Stimulated activated CD8-positive, alpha-beta memory T cell treated with anti-CD3 and anti-CD28 coated beads, Interleukin-4, amount 100 ng/mL, for 1 hour (primary cell): ENCODE measurements at places on chromosomes 5 and 9.

- no peak for DNase-seq
These were observed 849 bp upstream of the IFT74 start for GRCh38 chr9:26955222-26955903.

GRCh38 chr9:133378408-133378962 is 2.3 kb downstream of the STKLD1 start:
- no peak for DNase-seq

- no peak for DNase-seq
These were observed 163.2 kb downstream of the ARRDC3 start for GRCh38 chr5:91219803-91220371.

DNA sequence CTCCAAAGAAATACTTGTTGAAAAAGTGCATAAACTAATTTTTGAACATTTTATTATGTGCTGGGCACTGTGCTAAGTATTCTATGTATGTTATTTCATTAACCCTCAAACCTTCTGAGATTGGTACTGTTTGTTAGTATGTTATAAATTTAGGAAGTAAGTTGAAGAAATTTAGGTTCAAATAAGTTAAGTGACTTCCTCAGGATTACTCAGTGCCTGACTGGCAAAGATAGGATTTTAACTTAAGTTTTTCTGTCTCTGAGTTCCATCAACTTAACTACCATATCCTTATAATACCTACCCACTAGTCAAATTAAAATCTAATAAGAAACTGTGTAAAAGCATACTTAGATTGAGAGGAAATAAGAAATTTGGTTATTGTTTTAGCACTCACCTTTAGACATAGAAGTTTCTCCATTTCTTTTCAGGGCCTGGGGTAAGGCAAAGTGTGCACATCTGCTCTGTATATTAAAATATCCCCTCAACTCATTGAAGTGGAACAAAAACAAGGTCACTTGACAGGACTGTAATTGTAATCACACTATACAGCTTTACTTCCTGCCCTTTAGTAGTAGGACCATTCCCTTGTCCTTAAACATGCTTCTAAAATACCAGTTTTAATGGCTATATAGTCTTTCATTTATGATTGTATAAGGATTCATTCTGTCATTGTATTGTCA is 15.2 kb downstream of the TGFBR1 start:
- no peak for DNase-seq

GRCh38 chr9:128113526-128114325 is 13.8 kb downstream of the PTGES2 start:
- no peak for DNase-seq

DNA sequence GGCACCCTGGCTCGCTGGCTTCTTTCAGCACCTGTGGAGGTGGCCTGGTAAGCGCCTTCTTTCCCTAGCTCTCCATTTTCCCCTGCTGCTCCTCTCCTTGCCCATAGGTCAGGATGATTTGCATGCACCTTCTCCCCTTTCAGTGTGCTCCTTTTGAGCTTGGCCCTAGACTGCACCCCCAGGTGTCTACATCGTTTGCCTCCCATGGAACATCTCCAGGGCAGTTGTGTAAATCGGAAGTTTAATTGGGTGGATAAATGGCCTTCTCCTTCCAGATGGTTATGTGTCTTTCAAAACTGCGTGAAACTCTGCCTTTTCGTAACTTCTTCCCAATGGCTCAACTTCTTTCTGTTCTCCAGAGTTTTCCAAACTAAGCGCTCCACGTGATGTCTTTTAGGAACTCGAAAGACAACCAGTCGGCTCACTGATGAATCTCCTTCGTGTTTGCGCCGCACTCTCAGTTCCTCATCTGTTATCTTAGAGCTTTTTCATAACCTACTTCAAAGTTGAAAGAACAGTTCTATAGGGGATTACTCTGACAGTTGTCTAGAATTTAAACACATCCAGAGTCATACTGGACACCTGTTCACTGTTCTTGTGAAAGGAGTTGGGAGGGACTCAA is 1.7 kb downstream of the ADAMTS19 start:
- DNase-seq, result no peak

DNA sequence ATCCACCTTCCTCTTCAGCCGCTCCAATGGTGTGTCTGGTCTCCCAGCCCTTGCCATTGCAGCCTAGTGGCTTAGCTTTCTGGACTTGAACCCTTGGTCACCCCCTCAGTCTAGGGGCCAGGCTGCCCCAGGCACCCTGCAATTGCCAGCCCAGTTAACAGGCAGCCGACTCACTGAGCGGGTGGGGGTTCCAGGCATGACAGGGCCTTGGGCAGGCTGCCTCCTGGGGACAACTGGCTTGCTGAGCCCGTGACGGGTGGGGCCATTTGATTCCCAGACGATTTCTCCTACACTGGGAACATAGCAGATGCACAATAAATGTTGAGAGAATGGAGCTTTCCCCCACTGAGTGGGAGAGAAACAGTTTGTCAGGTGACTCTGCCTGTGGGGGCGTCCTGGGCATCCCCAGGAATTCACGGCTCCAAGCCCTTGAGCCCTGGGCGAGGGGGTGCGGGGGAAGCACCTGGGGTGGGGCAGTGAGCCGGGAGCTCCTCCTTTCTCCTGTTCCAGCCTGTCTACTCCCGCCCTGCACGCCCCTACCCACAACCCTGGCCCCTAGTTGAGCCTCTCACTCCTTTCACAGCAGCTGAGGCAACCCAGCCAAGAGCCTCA is 12.6 kb upstream of the AQP7 start:
- DNase-seq, result no peak

DNA sequence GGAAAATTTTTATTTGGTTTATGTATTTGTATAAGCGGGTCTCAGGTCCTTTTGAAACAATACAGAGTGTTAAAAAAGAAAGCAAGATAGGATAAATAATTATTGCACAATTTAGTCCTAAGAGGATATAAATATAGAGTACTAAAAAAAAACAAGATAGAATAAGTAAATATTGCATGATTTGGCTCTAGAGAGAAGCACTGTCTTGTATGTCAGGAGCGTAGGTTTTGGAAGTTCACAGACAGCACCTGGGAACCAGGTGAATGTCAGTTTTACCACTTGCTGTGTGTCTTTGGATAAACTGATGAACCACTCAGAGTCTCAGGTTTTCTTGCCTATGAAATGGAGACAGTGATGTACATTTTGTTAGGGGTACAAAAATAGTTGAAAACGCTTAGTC is 266.2 kb upstream of the ADAMTSL1 start:
- DNase-seq, result no peak

DNA sequence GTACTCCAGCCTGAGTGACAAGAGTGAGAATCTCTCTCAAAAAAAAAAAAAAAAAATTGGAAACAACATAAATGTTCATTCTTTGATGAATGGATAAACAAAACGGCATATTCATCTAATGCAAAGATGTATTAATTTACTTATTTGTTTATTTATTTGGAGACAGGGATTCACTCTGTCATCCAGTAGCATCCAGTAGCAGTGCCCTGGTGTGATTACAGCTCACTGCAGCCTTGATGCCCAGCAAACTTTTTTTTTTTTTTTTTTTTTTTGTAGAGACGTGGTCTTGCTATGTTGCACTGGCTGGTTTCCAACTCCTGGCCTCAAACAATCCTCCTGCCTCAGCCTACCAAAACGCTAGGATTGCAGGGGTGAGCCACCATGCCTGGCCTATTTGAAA is 24.4 kb downstream of the OR2V2 start:
- DNase-seq, result no peak

- DNase-seq, result no peak
These were observed 39.1 kb downstream of the CTNNA1 start for GRCh38 chr5:138792195-138792790.

- no peak for DNase-seq
These were observed 490 bp downstream of the ICE1 start for GRCh38 chr5:5422819-5423515.

- DNase-seq, result no peak
These were observed 24.7 kb upstream of the TMEM171 start for GRCh38 chr5:73095564-73096238.

DNA sequence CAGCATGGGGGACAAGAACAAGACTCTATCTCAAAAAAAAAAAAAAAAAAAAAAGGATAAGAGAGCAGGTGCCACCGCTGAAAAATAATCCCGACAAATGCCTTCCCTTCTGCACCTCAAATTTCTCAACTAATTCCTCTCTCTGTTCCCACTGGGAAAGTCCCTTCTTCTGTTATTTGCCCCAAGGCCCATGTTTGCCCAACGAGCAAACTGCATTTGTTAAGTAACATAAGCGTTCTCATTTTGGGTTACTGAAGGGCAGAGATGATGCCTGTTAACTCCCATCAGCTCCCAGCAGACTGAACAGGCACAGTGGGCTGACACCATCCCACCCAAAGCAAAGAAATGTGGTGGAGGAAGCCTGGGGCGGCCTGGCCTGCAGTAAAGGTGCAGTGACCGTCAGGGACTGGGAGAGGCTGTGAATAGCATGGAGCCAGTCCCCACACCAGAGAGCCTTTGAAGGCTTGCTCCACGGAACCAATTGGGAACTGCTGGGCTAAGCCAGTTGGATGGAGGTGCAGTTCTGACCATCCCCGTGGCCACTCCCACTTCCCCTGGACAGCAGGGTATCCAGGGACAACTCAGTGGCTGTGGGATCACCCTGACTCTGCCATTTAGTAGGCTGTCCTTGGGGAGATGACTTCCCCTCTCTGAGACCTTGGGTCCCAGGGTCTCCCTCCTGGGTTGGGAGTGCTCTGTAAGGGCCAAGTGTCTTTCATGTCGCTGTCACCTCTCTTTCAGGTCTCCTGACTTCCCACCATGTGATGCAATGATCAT is 149.7 kb upstream of the IER5L start:
- no peak for DNase-seq

DNA sequence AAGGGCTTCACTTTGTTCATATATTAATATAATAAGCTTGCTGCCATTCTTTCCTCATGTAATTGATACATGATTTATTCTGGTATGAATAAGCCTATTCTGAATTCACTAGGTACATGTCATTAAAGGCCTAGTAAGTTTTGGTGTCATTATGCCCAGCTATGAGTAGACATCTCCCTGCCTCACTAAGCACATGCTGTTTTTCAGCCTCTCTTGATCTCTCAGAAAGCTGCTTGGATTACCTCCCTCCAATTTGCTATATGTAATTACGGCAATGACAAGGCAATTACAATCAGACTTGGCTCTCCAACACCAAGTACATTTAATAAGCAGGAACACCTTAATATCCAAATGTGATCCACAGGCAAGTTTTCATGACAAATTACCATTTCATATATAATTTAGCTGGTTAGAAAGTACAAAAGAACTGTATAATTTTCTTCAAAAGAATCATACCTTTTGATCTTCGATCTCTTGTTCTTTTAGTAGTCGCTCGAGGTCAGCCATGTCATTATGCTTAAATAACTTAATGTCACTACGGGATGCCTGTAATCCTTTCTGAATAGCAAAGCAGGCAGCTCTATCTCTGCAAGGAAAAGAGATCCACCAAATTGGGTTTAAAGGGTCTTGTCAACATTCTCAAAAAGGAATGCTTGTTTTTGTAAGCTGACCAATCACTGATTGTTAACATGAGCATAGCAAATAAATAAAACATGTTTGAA is 56.3 kb downstream of the SPTLC1 start:
- DNase-seq, result no peak

DNA sequence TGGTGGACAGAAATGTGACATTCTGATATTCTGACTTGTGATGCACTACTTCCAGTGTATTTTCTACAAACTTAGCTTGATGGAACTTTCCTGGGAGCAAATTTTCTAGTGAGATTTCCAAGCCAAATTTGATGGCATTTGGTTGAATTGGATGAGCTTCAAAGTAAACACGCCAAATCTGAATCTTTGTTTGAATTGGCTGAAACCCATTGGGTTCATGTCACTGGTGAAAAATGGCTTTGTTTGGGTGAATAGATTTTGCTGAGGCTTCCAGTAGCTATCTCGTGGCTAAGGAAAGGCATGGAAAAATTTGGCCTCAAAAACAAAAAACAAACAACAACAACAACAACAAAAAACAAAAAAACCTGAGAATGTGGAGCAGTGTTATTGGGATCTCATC is 271.1 kb upstream of the RPS23 start:
- DNase-seq, result no peak

DNA sequence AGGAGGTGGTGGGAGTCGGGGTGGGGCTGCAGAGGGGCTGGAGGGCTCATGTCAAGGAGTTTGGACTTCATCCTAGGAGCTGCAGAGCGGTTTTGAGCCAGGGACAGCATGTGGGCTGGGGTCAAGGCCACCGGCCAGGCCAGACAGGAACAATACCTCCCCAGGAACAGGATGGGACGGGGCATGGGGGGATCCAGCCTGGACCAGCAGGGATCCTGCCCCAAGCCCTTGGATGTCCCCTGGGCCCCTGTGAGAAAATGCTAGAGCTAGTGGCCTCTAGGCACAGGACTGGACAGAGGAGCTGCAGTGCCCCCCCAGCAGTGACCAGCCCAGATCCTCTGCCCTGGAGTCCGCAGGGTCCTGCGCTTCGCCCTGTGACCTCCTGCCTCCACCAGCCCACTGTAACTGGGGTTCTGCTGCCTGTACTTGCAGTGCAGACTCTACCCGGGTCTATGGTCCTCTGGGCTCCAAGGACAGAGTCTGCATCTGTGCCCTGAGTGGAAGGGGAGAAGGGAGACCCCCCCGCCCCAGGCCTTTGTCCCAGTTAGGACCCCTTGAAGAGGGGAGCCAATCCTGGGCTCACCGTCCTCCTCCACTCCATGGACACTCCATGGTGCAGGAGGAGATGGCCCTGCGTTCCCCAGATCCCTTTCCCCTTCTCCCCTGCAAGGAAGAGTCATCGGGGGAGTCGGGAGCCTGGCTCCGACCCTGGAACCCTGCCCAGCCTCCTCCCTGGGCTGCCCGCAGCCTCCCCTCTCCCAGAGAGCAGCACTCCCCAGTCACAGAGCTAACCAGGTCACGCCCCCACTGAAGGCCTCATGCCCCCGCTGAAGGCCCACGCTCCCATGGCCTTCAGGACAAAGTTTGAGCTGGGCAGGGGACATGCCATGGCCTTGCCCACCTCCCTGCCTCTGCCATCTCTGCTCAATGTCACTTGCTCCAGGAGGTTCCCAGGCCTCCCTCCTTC is 3.0 kb upstream of the MXD3 start:
- no peak for DNase-seq

- DNase-seq, result no peak
These were observed 295.2 kb downstream of the ARHGAP26 start for GRCh38 chr5:143065185-143065965.

DNA sequence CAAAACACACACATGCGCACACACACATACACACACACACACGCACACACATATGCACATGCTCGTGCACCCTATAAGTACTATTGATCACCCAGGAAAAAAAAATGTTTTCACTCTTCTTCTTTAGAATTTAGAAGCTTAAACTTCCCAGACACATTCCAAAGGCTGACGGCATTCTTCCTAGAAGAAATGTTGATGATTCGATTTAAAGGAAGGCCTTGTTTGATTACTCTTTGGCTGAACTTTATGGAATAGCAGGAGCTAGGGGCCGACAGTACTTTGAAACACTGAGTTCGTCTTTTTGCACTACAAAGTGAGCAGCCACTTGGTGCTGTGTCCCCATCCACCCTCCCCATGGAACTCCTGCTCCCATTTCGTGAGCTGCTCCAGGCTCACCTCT is 113.2 kb downstream of the EGFLAM start:
- no peak for DNase-seq
